ENCODE measurements at places on chromosomes 7 and 10.
A peak's percentile ranks its signal among the peaks of the same experiment; 100 is the strongest.

- DNase-seq, result peak; percentile 70
These were observed 13.2 kb upstream of the TRA2A start for GRCh38 chr7:23544913-23545354.

DNA sequence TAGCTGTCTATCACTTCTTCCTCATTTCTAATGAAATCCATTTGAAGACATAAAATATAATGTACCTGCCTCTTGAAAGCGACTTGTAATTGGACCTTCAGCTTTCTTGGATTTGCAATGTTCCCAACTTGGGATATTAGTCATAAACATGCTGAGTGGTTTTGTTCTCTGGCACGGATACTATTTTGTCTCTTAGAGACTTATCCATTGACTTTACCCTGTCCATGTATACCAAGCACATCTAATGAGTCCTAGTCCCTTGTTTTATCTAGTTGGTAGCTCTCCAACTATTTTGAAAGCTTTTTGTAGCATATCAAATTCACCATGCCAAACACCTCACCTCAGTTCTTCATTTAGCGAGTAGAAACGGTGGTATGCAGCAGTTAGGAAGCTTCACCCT, 18.9 kb downstream of the PLEKHS1 start:
- DNase-seq, result no peak

- DNase-seq, result no peak
These were observed 7.3 kb downstream of the RNF216 start for GRCh38 chr7:5774136-5774535.

GRCh38 chr10:119421891-119422681, 120.4 kb downstream of the RGS10 start:
- DNase-seq, result no peak

DNA sequence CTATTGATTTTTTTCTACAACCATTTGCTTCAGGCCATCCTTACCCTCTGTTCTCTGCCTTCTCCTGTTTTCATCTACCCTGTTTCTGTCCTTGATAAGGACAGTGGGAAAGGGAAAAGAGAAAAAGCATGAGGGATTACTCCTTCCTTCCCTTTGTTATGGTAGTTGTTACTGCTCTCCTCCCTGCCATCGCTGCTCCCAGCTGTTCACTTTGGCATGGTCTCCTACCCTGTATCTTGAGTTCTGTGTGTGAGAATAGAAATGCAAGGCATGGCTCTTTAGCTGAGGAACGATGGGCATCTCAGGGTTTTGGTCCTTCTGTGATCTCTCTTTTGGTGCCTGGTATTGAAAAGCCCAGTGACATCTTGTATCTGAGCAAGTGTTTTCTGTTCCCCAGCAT, 6.4 kb downstream of the CCSER2 start:
- DNase-seq, result no peak

DNA sequence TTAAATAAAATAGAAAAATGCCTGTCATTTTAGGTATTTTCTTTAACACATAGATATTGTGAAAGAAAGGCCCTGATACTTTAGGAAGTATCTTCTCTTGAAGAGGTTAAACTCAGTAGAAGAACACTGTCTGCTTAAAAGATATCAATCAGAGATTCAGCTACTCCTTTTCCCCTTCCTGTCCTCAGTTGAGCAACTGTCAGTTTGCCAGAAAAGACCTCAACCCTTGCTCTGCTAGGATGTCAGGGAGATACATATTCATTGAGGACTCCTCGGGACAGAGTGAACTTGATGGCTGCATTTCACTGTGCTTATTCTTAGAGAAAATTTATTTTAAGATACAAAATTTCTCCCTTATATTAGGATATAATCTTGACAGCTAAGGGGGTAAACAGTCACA, 173.6 kb upstream of the CACNA2D1 start:
- DNase-seq, result peak; percentile 26

Data from hematopoietic multipotent progenitor cell treated with erythropoietin and hydrocortisone succinate and interleukin-3 and kit ligand, for 4 days (in vitro differentiated cells).